ENCODE measurements at places on chromosomes 7 and 10. TPM values are rescaled to one million over a fixed set of nuclear protein-coding genes. Genes with fewer than 3 reads are reported as not detected.

Gene ASB15
- total RNA-seq = not detected

Gene CADPS2
- total RNA-seq = 20.7 TPM

Gene PHKG1
- total RNA-seq = 7.5 TPM

Gene NFKB2
- total RNA-seq = 17.1 TPM

Gene CPXM2
- total RNA-seq = 19.4 TPM

Gene AGMO
- 0.35 TPM for total RNA-seq

Gene FGL2
- 9.8 TPM for total RNA-seq

Gene ADRB1
- total RNA-seq = not detected

Gene GDF10
- total RNA-seq = 1.1 TPM

Gene TMEM236
- not detected for total RNA-seq

Gene GIMAP8
- 0.12 TPM for total RNA-seq

Gene MYO3A
- not detected for total RNA-seq

Gene IFIT5
- 10.7 TPM for total RNA-seq

Gene AKR1E2
- 10.5 TPM for total RNA-seq

Gene PTPRE
- 0.90 TPM for total RNA-seq

Data from smooth muscle cell of the coronary artery (primary cell).